ENCODE measurements at places on chromosomes 3 and 15. TPM values are rescaled to one million over a fixed set of nuclear protein-coding genes. Genes with fewer than 3 reads are reported as not detected.

TGM5 gene
- not detected for polyA plus RNA-seq

C3orf49 gene
- polyA plus RNA-seq, result not detected

NME9 gene
- polyA plus RNA-seq, result 17.4 TPM

TRIM42 gene
- not detected for polyA plus RNA-seq

PTX3 gene
- 0.57 TPM for polyA plus RNA-seq

GRK7 gene
- 0.16 TPM for polyA plus RNA-seq

LRRC49 gene
- 141 TPM for polyA plus RNA-seq

TGM4 gene
- polyA plus RNA-seq, result not detected

RTP3 gene
- not detected for polyA plus RNA-seq

CGNL1 gene
- not detected for polyA plus RNA-seq

Measured in neural cell (in vitro differentiated cells).